ENCODE measurements at places on chromosomes 12 and 14.

DNA sequence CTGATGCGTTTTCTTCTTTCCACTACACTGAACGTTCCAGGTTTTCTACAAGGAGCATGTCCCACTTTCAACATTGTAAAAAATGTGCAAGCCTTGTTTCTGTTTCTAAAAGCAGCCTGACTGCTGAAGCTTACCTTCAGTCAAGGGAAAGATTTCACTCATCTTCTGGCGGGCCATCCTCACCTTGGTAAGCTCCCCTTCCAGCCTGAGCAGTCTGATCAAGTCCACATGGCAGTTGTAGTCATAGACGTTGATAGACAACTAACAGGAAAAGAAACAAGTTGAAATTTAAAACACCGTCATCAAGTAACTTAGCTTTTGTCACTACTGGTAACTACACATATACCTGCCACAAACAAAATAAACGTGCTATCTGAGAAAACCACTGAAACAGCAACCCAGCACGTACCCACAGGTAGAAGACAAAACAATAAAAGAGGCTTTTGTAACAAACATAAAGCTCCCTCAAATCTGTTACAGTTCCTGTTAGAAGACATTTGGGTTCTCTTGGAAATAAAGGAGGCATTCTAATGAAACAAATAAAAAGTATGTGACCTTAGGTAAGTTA is 11.9 kb downstream of the SART3 start:
- no peak for DNase-seq

- no peak for DNase-seq
These were observed 690 bp downstream of the AKAP6 start for GRCh38 chr14:32329690-32330285.

DNA sequence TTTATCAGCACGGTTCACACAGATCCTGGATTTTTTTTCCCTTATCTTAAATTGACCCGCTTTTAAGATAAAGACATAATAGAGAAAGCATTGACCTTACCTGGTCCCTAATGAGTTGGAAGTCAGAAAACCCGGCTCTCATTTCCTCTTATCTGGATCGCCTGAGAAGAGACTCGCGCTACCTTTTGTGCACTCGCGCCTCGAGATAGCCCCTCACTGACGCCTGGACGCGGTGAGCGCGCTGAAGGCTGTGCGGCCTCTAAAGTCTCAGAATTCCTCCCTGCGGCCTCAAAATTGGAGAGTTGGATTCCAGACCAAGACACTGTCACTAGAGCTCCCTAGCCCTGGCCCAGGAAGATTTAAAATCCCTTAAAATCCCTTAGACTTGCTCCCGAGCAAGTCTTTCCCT is 7.0 kb downstream of the NKX2-1 start:
- DNase-seq = no peak

DNA sequence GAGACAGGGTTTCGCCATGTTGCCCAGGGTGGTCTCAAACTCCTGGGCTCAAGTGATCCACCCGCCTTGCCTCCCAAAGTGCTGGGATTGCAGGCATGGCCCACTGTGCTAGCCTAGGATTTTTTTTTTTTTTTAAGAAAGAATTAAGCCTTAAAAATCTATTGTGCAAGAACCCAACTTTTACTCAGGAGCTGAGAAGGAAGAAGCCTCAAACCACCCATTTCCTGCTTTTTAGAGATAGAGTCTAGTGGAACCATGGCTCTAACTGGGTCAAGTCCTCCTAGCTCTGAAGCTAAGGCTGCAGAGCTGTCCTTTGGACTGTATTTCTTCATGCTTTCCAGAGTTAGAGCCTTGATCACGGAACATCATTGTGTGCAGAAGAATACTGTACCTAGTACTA is 1.3 kb upstream of the TSFM start:
- no peak for DNase-seq

- DNase-seq = no peak
These were observed 9.4 kb upstream of the SMARCD1 start for GRCh38 chr12:50075808-50076170.

GRCh38 chr12:7832059-7832696 is 40.5 kb downstream of the SLC2A14 start:
- DNase-seq = no peak

DNA sequence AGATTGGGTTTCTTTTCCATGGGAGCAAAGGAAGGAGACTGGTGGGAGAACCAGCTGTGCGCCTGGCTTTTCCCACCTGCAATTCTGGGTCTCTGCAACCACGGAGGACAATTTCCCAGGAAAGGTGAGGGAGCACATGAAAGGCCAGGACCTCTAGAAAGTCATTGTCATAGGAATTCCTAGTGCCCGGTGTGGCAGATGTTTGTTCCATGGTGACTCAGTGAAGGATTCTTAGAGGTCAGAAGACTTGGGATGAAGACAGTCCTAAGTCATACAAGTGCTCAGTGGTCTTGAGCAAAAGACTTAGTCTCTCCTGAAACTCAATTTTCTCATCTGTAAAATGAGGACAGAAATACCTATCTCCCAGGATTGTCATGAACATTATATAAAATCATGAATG is 51.3 kb downstream of the KCNA5 start:
- DNase-seq = no peak

DNA sequence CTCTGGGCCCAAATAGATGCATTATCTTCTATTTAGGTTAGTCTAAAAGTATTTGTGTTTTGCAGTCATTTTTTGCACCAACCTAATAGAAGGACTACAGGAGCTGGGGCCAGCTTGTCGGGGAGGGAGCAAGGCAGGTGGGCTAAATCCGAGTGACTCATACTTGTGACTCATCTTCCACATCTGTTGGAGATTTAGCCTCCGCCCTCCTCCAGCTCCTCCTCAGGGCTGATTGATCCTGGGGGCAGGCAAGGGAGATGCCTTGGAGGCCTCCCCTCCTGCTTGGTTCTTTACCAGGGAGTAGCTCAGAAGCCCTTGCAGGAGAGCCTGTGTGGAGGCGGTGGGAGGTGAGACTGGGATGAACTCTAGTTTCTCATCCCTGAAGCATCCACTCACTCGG is 27.9 kb downstream of the RHOF start:
- no peak for DNase-seq

DNA sequence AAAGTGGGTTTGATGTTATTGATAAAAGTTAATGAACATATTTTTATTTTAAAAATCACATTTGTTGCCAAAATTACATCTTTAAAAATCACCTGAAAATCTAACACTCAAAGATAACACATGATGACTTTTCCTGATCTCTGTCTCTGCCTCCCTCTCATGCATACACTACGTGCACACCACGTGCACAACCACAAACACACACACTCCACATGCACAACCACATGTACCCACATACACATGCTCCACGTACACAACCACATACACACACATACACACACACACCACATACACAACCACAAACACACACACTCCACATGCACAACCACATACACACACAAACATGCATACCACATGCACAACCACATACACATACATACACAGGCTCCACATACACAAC is 61.8 kb upstream of the TMEM132C start:
- no peak for DNase-seq

- no peak for DNase-seq
These were observed 2.8 kb downstream of the FAM234B start for GRCh38 chr12:13046964-13047363.

- no peak for DNase-seq
These were observed 1.7 kb downstream of the AJUBA start for GRCh38 chr14:22980672-22981089.

- no peak for DNase-seq
These were observed 119.1 kb downstream of the ITPR2 start for GRCh38 chr12:26713885-26714383.

DNA sequence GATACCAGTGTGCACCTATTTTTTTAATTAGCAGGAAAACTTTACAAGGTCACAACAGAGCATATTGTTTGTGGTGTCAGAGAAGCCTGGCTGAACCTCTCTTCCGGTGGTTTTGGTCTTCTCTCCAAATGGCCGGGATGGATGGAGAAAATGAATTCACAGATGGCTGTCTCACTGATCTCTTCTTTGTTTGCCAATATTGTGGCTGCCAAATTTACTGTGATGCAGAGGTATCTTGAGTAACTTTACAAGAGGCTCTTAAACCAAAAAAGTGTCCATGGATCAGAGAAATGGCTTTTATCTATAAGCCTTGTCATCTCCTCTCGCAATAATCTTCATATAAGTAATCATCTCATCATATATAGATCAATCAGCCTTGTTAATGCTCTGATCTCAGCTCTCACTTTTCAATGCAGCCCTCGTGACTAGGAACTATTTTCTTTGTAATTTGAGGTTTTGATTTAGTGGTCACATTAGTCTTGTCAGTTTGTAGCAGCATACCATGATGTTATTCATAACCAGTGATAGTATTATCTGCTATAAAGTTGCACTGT is 308.1 kb downstream of the EGLN3 start:
- DNase-seq = no peak

DNA sequence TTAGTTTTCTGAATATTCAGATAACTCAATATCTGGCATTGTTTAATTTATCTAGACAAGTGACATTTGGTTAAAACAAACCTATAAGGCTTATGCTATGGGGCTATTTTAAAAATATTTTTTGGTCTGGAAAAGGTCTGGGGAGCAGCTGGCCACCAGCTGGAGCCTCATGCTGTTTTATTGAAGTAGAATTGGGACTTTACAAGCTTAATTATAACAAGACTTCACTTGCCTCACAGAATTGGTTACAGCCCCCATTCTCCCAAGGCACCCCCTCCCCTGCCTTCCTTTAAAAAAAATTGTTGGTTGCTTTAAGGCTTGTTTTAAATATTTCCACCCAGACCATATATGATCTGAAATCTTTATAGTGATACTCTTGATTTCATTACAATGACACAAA is 453.9 kb downstream of the ADAMTS20 start:
- no peak for DNase-seq

DNA sequence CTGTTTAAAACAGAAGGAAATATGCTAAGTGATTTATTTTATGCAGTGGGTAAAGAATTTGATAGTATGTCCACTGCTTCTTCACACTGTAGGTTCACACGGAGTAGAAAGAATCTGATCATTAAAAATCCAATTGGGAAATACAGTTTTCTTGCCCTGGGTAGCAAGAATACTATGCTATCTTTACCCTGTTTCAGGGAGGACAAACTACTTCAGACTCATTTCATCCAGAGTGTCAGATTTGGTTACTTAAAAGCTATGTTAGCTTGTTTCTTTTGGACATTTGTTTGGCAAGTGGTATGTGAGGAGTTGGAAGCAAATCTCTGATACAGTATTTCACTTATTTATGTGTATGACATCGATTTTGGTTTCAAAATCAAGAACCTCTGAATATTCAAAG is 4.3 kb downstream of the FRS2 start:
- no peak for DNase-seq

DNA sequence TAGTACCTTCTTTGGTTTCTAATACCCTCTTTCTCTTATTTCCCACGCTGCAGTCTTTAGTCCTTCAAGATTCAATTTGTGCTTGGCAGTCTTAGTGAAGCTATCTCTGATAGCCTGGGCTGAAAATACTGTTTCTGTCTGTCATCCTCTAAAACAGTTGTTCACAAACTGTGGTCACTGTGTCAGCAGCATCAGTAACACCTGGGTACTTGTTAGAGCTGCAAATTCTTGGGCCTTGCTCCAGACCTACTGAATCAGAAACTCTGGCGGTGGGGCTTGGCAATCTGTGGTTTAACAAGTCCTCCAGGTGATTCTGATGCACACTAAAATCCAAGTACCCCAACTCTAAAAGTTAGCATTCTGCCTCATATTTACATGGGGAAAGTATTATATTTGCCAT is 217.5 kb upstream of the SEL1L start:
- DNase-seq = no peak

DNA sequence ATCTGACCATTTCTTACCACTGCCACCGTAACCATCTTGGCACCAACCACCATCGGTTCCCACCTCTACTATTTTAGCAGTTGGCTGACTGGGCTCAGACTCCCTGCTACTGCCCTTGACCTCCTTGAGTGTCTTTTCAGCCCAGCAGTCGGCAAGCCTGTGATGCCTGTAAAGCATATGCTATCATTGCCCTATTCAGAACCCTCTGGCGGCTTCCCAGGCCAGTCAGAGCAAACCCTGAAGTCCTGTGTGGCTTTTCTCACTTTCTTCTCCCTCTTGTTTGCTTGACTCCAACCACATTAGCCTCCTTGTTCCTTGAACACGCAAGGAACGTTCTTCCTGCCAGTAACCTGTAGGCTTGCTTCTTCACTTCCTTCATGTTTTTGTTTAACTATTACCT is 6.2 kb downstream of the IRAK3 start:
- DNase-seq = no peak

- DNase-seq = no peak
These were observed 12.4 kb upstream of the NFYB start for GRCh38 chr12:104150416-104150815.

- DNase-seq = no peak
These were observed 16.3 kb upstream of the POLR3B start for GRCh38 chr12:106341086-106341877.

GRCh38 chr14:88129306-88130056 is 124.5 kb downstream of the GPR65 start:
- DNase-seq = no peak

- DNase-seq = no peak
These were observed 52.7 kb downstream of the SPPL3 start for GRCh38 chr12:120851444-120851843.

DNA sequence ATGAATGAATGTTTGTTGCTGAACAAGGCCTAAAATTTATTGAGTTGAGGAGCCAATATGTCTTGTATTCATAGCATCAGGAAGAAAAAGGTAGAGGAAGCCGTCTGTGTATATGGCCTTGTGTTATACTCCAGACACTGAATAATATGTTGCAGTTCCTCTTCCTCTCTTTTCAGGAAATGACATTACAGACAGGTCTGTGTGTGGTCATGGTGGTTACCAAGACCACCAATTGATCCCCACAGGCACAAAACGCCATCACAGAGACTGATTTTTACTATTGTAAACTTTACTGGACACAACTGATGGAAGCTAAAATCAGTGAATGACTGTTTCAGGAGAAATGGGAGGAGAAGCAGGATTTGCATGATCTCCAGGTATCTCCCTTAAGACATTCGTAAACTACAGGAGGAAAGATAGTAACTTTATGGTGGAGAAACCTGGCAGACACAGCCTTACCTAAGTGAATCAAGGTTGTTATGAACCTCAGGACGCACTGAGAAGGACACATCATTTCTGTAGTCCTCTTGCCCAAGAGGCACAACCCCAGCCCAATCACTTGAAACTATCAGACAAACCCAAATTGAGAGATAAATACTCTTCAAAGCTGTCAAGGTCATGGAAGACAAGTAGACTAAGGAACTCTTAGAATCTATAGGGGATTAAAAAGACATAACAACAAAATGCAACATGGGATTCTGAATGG is 334.1 kb upstream of the RGS6 start:
- no peak for DNase-seq

DNA sequence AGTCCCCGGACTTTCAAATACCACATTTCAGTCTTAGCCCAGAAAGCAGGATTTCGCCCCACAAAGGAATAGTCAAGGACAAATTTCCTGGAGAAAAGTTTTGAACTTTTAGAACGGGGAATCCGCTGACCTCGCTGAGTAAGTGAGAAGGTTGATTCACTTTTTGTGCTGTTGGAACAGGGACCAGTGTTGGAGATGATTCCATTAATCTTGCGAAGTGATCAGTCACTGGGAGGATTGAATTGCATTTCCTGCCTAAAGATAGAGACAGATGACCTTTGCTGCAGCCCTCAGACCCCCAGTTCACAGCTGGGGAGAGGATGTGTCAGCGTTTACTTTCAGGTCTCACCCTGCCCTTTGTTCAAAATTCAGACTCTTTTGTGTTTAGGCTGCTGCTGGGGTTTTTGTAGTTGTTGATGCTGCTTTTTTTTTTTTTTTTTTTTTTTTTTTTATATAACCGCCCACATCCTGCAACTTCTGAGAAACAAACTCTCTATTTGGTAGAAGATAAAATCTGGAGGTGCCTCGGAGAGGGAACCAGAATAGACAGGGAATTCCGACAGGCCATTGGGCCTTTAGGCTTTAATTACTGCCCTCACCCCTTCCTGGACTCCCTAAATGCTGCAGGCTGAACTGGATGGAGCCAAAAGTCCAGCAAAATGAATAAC is 9.8 kb upstream of the KDM2B start:
- peak; percentile 38 for DNase-seq
